ENCODE measurements at places on chromosomes 1 and 21.

- no peak for DNase-seq
Measured at GRCh38 chr1:2363847-2364513, 27.4 kb downstream of the MORN1 start.

- DNase-seq: peak; percentile 47
Measured at GRCh38 chr1:30378991-30379581, 344.3 kb downstream of the MATN1 start.

DNA sequence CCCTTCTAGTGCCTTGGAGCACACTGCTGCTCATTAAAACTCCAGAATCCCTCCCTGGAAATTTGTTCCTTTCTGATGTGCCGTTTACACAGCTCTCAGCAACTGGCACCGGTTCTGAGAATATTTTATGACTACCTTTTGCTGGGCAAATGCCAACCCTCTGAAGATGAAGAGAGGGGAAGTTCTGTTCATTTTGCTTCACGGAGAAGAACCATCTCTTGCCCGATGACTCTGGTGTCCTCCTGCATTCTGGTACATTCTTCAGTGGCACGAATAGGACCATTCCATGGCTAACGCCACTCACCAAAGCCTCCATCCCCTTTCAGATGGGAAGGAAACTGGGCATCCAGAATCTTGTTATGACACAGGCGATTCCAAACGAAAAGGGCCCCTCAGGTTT, 96.2 kb upstream of the SIM2 start:
- DNase-seq: no peak

GRCh38 chr1:205067031-205067430, 17.2 kb downstream of the TMEM81 start:
- DNase-seq: no peak

- peak; percentile 54 for DNase-seq
Measured at GRCh38 chr1:198125995-198126735, 30.6 kb upstream of the NEK7 start.

GRCh38 chr1:60894130-60894529, 188.2 kb upstream of the NFIA start:
- no peak for DNase-seq

GRCh38 chr1:60895252-60895651, 187.1 kb upstream of the NFIA start:
- no peak for DNase-seq

DNA sequence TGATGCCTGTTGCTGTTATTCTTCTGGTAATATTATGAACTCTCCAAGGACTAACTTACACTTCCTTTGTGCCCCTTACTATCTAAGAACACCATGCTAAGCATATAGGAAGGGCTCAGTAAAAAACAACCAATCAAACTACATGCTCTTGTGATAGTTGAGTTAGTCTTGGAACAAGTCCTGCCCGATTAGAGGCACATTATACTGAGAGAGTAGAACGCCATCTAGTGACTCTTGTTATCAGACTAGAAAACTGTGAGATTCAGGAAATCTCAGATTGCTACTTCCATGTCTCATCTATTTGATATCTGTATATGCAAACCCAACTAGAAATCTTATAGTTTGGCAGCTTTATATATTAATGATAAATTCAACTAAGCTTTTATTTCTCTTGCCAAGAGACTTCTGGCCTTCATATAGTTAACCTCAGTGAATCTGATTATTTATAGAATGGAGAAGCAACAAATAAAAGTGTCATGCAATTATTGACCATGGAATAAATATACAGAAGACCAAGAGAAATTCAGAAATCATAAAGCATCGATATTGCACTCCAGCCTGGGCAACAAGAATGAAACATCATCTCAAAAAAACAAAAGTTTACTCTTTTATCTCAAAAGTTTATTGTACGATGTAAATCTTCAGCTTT, 7.8 kb upstream of the SRRM1 start:
- DNase-seq: peak; percentile 44

DNA sequence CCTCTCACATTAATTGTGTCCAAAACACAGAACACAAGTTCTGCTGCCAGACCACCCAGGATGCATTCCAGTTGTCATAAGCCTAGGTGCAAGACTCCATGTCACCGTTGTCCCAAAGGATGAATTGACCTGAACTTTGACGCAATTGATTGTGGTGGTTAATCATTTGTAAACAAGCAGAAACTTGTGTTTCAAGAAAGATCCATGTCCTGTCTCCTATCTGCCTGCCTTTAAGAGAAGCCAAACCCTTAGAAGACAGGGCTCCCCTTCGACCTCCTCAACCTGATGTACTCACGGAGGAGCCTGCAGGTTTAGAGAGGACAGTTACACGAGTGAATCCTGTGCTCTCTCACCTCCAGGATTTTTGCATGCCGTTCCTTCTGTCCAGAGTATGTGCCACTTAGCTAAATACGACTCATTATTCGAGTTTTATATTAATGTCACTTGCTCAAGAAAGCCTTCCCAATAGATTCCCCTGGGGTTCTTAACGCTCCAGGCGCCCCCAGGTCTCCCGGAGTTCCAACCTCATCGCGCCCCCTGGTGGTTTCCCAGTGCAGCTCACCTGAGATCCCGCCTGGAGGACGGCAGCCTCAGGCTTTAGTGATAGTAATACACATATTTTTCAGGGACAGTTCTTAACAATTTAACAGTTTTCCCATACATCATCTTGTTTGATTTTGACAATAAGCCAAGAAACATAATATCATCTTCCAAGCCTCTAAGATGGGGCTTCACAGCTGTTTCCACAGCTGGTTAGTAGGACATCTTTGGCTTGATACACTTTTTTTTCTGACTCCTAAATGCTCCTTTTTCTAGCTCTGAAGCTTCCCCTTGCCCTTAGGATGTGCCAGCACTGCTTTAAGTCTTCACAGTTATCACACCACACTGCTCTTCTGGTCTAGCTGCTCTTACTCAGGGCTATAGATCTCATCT, 2.4 kb upstream of the C8B start:
- no peak for DNase-seq

DNA sequence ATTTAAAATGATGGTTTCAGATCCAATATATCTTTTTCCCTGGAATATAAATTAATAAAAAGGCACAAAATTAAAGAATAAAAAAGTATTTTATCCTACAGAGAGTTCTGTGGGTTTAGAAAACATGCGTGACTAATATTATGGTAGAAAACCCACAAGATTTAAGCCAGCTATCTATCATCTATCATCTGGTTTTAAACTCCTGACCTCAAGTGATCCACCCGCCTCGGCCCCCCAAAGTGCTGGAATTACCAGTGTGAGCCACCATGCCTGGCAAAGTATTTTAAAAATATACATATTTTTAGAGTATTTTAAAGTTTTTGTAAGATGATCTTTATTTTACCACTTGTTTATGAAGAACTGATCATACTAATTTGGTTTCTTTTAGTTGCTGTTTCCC, 79.5 kb downstream of the NRIP1 start:
- no peak for DNase-seq

DNA sequence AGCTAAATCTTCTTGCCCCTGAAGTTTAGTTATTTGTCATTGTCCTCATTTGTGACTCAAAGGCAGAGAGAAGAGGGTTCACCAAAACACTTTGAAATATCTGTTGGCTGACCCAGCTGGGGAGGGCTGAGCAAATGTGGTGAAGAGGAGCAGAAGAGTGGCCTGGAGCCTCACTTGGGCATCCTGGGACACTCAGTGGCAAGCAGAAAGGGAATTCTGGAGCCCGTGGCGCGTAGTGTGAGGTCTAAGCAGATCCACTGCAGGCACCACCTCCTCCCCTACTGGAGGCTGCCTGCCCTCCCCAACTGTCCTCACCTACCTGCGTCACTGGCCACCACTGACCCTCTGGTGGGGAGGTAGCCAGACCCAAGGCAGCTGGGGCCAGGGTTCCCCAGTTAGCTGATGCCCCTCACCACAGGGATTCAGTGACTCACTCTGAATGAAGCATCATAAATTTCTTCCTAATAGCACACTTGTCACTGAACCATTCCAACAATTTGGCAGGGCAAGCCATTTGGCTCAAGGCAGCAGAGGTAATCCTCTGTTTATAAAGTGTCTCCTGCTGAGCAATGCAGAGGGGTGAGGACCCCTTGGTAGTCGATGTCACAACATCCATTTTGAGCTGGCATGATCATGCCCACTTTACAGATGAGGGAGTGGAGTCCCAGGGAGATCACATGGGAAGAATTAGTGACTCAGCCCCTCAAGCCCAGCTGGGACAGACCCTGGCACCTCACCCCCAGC, 80.3 kb downstream of the NENF start:
- DNase-seq: no peak

GRCh38 chr1:15994590-15995351, 9.3 kb upstream of the SRARP start:
- DNase-seq: no peak

- DNase-seq: no peak
Measured at GRCh38 chr21:45160198-45160597, 85.8 kb downstream of the ADARB1 start.

- DNase-seq: no peak
Measured at GRCh38 chr1:153180556-153180955, 22.7 kb upstream of the LELP1 start.

DNA sequence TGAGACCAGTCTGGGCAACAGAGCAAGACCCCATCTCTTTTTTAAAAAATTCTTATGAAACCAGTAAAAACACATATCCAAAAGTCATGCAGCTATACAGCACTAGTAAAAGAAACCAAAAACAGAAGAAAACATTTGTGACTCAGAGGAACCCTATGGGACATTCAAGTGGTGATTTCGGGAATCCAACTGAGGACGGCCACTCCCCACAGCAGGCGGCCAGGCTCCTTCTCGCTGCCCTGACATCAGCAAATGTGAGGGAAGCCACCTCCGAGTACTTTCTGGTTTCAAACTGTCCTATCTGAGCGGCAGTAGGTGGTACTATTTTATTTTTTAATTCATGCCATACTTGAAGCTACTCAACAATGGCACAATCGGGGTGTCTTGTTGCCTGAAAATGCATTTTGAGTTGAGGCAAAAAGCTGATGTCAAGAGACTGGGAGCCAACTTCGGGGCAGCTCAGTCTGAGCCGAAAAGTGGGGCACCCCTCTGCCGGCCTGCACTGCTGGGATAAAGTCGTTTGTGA, 3.3 kb downstream of the SUMO3 start:
- no peak for DNase-seq

- no peak for DNase-seq
Measured at GRCh38 chr1:3663999-3664699, 11.8 kb downstream of the TP73 start.

Data from AG09319 (cell line).